Spinal cord (tissue), 10 donors: ENCODE measurements at places on chromosomes 7 and 10.

- no peaks in the 10 kb centered on the region for H3K27me3 ChIP-seq
- no peak overlapping the region for H3K27ac ChIP-seq
- peak; percentile 55 for DNase-seq
- H3K36me3 ChIP-seq = no peaks in the 10 kb centered on the region
- no peak overlapping the region for H3K4me3 ChIP-seq
- no peaks in the 10 kb centered on the region for H3K4me1 ChIP-seq
Observed at GRCh38 chr7:15801551-15801950, 115.1 kb upstream of the MEOX2 start.

DNA sequence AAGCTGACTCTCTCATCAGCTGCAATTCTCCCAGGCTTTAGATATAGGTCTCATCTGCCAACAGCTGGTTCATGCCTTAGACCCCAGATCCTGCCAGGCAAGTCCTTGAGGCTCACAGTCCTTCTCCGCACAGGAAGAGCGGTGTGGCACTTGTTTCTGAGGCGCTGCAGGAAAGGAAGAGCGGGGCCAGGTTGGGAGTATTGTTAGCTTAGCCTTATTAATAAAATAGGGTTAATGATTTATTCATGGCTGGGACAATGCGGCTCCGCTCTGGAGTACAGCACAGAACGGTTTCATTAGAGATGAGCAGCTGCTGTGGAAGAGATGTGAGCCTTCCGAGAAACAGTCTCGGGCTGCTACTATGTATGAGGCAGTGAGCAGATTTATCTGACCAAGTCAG is 78.1 kb downstream of the FZD1 start:
- peak; percentile 78 for DNase-seq
- H3K27ac ChIP-seq = no peak overlapping the region
- no peaks in the 10 kb centered on the region for H3K4me1 ChIP-seq
- no peaks in the 10 kb centered on the region for H3K36me3 ChIP-seq
- no peaks in the 10 kb centered on the region for H3K27me3 ChIP-seq

DNA sequence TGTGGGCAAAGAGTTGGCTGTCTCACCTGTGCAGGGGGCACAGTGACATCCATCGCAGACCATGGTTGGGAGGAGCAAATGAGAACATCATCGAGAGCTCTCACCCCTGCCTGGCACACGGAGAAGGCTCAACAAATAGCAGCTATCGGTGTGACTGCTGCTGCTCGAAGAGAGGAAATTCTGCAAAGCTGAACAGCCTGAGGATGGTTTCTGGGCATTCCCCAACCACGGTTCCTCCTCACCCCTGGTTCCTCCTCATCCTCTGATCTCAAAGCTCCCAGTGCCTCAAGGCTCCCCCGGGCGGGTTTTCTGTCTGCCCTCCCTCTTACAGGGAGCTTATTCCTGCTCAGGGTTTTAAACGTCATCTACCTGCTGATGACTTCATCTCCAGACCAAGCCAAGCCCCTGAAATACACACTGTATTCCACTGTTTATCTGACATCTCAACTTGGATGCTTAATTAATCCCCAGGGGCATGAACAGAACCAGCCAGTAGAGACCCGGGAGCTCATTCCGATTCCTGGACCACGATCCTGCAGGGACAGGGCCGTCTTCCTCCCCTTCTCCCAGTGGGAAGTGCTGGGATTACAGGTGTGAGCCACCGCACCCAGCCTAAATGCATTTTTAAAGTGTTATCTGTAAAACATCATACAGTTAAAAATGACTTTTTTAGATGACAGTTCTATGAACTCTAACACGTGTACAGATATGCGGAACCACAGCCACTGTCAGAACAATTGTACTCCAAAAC is 19.5 kb upstream of the NOM1 start:
- no peaks in the 10 kb centered on the region for H3K27me3 ChIP-seq
- DNase-seq = no peak
- H3K4me1 ChIP-seq = no peaks in the 10 kb centered on the region
- H3K27ac ChIP-seq = no peak overlapping the region

DNA sequence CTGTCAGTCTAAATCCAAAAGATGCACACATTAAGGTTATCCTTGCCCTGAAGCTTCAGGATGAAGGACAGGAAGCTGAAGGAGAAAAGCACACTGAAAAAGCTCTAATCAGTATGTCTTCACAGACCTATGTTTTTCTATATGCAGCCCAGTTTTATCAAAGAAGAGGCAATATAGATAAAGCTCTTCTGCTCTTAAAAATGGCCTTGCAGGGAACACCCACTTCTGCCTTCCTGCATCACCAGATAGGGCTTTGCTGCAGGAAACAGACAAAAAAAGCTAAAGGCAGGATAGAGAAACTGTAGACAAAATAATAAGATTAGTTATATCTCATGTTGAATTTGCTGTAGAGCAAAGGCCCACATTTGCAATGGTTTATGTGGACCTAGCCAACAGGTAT is 14.9 kb upstream of the IFIT1B start:
- no peak overlapping the region for H3K4me3 ChIP-seq
- peaks cover 5% of the 10 kb centered on the region for H3K4me1 ChIP-seq
- DNase-seq = no peak
- no peaks in the 10 kb centered on the region for H3K36me3 ChIP-seq

- H3K4me1 ChIP-seq = no peaks in the 10 kb centered on the region
- H3K27me3 ChIP-seq = no peaks in the 10 kb centered on the region
- no peaks in the 10 kb centered on the region for H3K36me3 ChIP-seq
- H3K27ac ChIP-seq = no peak overlapping the region
- no peak overlapping the region for H3K4me3 ChIP-seq
- no peak for DNase-seq
Observed at GRCh38 chr7:12964836-12965235, 277.4 kb downstream of the ARL4A start.

DNA sequence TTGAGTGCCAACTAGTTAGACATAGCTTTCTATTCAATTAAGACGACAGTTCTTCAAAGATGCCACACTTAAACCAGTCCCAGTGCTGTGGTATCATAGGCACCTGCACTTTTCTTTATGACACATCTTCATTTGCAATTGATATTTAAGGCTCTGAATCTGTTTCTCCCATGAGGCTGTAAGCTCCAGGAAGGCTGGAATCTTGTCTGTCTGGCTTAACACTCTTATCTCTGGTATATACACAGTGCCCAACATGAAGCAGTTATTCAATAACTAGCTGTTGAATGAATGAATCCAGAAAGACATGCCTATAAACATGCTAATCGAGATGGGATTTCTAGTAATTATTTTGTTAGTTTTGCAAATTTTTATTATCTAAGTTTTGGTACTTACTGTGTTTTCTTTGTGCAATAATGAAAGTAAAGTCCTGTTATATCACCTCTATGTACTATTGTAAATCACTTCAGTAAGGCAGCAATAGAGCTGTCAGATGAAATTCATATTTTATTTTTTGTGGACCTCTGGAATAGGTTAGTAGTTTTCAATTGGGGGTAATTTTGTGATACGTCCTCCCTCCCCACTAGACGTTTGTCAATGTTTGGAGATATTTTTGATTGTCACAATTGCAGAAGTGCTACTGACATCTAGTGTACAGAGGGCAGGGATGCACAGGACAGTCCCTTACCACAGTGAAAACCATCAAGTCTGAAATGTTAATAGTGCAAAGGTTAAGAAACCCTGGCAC is 51.3 kb upstream of the STEAP4 start:
- H3K27ac ChIP-seq = no peak overlapping the region
- no peak overlapping the region for H3K4me3 ChIP-seq
- no peak for DNase-seq
- H3K4me1 ChIP-seq = no peaks in the 10 kb centered on the region

DNA sequence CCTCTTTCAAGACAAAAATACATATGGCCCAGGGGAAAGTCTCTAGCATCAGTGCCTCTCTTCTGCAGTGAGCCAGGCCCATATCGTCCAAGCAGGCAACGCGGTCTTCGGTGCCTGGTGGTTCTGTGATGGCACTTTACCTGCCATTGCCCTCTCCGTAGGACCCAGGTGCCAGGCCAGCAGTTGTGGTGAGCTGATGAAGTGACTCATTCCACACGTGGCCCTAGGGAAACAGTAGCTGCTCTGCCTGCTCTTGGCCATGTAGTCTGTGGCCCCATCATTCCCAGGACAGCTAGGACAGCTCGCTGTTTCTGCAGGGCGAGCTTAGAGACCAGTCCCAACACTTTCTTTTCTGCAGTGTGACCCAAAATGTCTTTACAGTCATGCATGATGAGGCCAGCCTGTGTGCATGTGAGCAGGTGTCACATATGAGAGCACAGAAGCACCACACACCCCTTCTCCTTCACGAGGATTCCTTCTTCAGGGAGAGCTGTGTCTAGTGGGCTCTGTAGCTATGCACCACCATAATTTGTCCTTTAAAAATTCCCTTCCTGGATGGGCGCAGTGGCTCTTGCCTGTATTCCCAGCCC is 39.0 kb downstream of the SVIL start:
- DNase-seq = no peak
- H3K4me1 ChIP-seq = peaks cover 6% of the 10 kb centered on the region
- no peaks in the 10 kb centered on the region for H3K36me3 ChIP-seq
- no peaks in the 10 kb centered on the region for H3K27me3 ChIP-seq

DNA sequence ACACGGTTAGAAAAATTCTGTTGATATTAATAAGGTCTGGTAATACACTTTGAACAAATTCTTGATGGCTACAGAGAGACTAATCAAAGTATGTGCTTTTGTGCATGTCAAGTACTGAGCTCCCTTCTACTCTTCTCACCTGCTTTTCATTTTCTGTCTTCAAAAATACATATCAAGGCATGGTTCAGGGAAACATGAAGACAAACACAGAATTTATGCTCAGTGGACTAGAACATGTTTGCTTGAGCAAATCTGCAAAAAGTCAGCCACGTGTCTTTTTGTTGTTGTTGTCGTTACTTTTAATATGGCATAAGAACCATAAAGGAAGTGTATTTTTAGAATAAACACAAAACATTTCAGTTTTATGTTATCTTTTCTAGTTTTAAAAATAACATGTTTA is 21.9 kb downstream of the CDK13 start:
- H3K36me3 ChIP-seq = no peaks in the 10 kb centered on the region
- no peaks in the 10 kb centered on the region for H3K4me1 ChIP-seq
